ENCODE measurements at places on chromosomes 6 and 20.

GRCh38 chr6:163705923-163706322 is 291.4 kb downstream of the QKI start:
- no peak for DNase-seq

DNA sequence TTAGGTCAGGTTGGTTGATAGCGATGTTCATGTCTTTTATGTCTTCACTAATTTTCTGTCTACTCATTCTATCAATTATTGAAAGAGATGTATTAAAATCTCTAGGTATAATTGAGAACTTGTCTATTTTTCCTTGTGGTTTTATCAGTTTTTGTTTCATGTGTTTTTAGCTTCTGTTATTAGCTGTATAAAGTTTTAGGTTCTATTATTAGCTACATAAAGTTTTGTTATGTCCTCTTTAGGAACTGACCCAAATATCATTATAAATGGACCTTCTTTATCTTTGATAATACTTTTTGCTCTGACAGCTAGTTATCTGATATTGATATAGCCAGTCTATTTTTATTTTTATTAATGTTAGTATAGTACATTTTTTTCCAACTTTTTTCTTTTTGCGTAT is 92.4 kb upstream of the TMEM170B start:
- no peak for DNase-seq

DNA sequence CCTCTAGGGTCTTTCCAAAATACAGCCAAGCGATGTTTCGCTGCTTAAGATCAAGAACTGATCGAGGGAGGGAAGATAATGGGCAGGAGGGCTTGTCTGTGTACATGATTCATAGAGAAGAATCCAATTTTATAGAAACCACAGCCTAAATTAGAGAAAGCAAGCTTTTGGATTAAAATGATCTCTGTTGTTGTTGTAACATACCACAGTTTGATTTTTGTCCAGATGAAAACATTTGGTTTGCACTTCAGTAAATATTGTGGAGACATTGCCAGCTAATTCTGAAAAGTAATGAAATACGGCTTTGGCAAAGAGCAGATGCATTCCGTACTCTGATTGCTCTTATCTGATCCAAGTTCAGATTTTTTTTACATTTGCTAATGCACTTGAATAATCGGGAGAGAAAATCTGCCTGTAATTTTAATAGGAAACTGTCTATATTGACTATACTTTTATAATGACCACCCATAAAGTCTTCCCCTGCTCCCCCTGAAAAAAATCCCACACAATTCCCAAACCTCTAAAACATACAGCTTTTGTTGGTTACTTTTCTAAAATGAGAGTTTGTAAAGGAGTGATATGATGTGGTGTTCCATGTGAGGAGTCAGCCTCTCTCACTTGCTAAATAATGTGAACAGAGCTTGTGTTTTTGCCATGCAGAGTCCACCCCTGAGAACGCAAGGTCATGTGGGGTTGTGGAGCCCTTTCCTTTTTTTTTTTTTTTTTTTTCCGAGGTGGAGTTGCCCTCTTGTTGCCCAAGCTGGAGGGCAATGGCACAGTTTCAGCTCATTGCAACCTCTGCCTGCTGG is 199.9 kb downstream of the DTNBP1 start:
- no peak for DNase-seq

- DNase-seq = no peak
Observed at GRCh38 chr6:64737418-64737817, 969.6 kb downstream of the EYS start.

GRCh38 chr6:156423829-156424228 is 353.3 kb upstream of the ARID1B start:
- DNase-seq = peak; percentile 39

DNA sequence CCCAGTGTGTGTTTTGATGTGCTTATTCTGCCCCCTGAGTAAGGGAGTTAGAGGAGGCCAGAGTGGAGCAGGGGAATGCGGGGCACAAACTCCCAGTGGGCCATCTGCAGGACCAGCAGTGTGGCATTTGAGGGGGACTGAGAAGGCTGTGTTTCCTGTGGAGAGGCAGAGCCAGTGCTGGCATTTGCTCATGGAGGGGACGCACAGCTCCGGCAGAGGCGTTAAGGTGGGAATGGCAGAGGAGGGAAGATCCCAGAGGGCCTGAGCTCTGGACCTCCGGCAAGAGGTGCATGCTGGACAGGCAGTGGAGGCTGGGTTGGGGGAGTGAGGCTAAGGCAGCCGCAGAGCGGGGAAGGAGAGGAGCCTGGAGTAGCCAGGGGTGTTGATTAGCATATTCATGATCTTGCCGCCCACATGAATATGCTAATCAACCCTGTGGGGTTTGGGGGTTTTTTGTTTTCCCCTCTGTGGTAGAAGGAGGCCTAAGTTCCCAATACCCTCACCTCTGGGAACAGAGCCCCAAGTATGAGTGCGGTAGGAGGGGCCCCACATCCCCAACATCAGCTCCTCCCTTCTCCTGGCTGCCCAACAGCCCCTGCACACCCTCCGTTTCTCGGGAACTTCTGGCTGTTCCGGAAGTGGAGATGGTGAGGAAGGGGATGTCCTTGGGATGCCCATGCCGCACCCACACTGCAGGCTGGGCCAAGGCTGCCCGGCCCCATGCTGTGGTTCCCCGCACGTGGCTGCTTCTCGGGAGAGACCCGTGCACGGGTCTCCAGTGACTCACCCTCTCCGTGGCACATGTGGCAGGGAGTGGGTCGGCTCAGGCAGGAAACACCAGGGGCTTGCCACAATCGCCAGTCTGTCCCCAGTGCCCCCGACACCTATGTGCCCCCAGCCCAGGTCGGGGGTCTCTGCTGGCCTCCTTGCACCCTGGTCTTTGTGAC is 33.8 kb downstream of the DLGAP4 start:
- no peak for DNase-seq

- no peak for DNase-seq
Observed at GRCh38 chr6:119133400-119133799, 54.9 kb upstream of the FAM184A start.

DNA sequence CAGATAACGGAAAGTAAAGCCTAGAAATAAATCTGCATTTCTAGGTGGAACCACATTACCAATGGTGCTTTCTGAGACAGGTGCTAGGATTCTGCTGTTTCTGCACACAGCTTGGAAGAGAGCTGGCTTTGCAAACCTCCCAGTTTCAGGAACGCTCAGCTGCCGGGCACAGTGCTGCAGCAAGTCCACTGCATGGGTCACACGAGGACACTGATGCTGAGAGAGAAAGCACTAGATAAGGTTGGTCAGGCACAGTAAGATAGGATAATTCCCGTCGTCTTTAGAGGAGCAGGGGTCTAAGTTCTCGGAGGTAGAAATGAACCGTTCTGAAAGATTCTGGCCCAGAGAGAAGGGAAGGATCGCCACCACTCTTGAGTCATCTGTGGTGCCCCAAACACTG is 11.0 kb downstream of the UNC93A start:
- no peak for DNase-seq

DNA sequence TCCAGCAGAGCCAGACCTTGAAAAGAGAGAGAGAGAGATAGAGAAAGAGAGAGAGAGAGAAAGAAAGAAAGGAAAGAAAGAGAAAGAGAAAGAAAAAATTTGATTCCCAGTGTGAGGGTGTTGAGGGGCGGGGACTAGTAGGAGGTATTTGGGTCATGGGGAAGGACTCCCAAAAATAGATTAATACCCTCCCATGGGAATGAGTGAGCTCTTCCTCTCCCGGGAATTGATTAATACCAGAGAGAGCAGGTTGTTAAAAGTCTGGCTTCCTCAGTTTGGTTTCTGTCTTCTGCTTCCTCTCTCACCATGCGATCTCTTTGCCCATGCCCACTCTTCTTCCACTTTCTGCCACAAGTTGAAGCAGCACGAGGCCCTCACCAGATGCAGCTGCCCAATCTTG is 28.8 kb upstream of the CFAP206 start:
- no peak for DNase-seq

- no peak for DNase-seq
Observed at GRCh38 chr20:61990484-61990883, 75.2 kb downstream of the TAF4 start.

GRCh38 chr20:22779878-22780277 is 195.5 kb upstream of the FOXA2 start:
- no peak for DNase-seq

GRCh38 chr6:8627085-8627861 is 191.9 kb upstream of the SLC35B3 start:
- DNase-seq = no peak

- DNase-seq = peak; percentile 68
Observed at GRCh38 chr6:96923871-96924493, 546 bp upstream of the KLHL32 start.

DNA sequence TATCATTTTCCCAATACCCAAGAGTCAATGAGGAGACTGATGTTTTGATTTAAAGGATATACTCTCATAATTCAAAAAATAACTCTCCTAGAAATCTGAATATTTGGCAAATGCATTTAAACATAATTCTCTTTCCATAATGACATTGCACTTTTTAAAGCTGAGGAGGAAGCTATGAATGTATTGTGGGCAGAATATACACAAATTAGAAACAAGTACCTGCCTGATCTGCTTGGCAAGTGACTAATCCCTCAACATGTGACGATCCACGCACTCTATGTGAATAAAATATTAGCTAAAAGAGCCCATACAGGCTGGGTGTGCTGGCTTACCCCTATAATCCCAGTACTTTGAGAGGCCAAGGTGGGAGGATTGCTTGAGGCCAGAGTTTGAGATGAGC is 88.3 kb upstream of the CCDC28A start:
- DNase-seq = no peak

- no peak for DNase-seq
Observed at GRCh38 chr20:56788041-56788670, 159.1 kb downstream of the TFAP2C start.

GRCh38 chr6:96789871-96790270 is 47.4 kb downstream of the GPR63 start:
- DNase-seq = no peak

- DNase-seq = no peak
Observed at GRCh38 chr6:39696986-39697788, 28.0 kb downstream of the KIF6 start.

GRCh38 chr20:59207742-59208357 is 44.2 kb downstream of the ZNF831 start:
- peak; percentile 84 for DNase-seq

- DNase-seq = no peak
Observed at GRCh38 chr6:108350528-108350927, 55.7 kb downstream of the AFG1L start.

GRCh38 chr6:133171989-133172604 is 69.1 kb upstream of the EYA4 start:
- DNase-seq = no peak

GRCh38 chr20:62643521-62644043 is 1.3 kb downstream of the SLCO4A1 start:
- no peak for DNase-seq

- no peak for DNase-seq
Observed at GRCh38 chr6:90297867-90298381, 1.3 kb upstream of the BACH2 start.

GRCh38 chr6:157715728-157716164 is 107.3 kb upstream of the SNX9 start:
- DNase-seq = no peak

GRCh38 chr6:136236466-136237293 is 13.4 kb downstream of the MTFR2 start:
- no peak for DNase-seq

DNA sequence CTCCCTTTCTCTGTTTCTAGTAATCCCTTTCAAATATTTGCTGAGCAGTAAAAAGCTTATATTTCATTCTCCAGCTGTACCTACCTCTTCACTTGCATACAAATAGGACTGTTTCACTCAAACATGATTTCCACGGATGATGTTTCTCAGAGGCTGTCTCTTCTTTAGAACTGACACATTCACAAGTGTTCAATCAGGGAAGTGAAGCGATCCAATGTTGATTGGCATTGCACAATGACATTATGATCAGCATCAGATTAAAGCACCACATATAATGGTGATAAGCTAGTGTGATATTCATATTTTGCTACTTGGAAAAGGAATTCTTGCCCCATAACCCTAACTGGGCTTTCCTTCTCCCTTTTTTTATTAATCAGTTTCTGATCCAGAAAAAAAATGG is 681.8 kb downstream of the TBC1D32 start:
- no peak for DNase-seq

DNA sequence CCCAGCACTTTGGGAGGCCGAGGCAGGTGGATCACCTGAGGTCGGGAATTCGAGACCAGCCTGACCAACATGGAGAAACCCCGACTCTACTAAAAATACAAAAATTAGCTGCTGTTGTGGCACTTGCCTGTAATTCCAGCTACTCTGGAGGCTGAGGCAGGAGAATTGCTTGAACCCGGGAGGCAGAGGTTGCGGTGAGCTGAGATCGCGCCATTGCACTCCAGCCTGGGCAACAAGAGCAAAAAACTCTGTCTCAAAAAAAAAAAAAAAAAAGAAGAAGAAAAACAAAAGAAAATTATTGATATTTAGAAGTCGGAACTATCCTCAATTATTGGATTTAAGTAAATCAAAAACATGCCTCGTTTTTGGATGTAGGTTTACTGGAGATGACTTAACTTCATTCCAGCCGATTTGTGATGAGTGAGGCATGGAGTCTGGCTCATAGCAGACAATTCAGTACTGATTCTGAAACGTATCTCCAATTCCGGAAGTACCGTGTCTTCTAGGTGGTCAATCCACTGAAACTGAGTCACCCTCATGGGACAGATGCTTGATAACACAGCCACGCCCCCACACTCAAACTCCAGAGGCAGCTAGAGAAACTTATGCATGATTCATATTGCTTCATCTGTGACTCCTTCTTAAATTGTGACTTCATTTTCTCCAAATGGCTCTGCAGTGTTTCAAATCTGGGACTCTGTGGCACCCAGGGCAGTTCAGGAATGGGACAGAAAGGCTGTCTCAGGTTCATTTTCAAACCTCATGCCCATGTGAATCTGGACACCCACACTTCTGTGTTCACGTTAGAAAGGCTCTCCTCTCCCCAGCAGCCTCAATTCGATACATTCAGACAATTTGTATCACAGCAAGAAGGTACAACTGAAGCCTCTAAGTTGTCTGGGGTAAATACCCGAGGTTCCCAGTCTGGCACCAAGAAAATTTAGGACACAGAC is 110.4 kb upstream of the ARMC2 start:
- DNase-seq = no peak

- DNase-seq = no peak
Observed at GRCh38 chr20:46914789-46915379, 20.2 kb downstream of the EYA2 start.

DNA sequence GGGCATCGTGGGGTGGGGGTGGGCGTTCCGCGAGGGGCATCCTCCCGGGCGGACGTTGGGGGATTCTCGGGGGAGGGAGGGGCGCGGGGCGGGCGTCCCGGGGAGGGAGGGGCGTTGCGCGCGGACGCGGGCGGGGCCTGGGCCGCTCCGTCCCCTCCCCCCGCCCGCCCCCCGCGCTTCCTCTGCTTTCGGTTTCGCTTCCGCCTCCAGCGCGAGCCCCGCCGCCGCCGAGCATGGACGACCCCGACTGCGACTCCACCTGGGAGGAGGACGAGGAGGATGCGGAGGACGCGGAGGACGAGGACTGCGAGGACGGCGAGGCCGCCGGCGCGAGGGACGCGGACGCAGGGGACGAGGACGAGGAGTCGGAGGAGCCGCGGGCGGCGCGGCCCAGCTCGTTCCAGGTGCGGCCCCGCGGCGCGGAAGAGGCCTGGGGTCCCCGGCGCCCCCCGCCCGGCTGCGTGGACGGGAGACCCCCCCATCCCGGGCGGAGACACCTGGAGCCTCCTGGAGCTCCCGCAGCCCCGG is at the start of gene OGFR:
TSS of gene OGFR (plus strand) at position 209 of the 528 bp plus-strand sequence. CDS start at position 234, 25 bp downstream.
- peak; percentile 81 for DNase-seq

All from CD4-positive, alpha-beta T cell treated with Interleukin-21 for 1 hour (primary cell).